ENCODE measurements at places on chromosomes 3 and 15.

GRCh38 chr3:88707837-88708236 lies 399.6 kb upstream of the EPHA3 start:
- DNase-seq: no peak

DNA sequence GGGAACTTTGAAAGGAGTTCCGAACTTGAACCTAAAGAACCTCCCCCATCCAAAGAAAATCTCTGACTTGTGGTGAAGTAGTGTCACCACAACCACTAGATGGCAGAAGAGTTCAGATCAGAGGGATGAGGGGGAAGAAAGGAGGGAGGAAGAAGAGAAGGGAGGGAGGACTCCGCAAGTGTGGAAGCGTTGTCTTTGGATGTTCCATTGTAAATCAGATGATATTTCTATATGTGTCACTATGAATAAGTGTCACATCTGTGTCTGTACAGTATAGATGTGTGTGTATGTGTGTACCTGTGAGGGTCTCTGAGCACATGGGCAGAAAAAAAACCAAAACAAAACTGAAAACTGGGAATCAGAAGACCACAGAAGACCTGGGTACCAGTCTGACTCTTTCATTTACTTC lies 16.9 kb downstream of the SLC24A1 start:
- DNase-seq: no peak

GRCh38 chr15:88255484-88256278 lies 858 bp downstream of the NTRK3 start:
- DNase-seq: no peak

DNA sequence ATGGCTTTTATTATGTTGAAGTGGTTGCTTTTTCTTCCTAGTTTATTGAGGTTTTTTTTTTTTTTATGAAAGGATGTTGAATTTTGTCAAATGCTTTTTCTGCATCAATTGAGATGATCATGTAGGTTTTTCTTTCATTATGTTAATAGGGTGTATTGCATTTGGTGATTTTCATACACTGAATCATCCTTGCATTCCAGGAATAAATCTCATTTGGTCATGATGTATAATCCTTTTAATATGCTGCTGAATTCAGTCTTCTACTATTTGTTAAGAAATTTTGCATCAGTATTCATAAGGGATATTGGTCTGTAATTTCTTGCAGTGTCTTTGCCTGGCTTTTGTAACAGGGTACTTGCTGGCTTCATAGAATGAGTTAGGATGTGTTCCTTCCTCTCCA lies 11.5 kb upstream of the CLRN1 start:
- no peak for DNase-seq

DNA sequence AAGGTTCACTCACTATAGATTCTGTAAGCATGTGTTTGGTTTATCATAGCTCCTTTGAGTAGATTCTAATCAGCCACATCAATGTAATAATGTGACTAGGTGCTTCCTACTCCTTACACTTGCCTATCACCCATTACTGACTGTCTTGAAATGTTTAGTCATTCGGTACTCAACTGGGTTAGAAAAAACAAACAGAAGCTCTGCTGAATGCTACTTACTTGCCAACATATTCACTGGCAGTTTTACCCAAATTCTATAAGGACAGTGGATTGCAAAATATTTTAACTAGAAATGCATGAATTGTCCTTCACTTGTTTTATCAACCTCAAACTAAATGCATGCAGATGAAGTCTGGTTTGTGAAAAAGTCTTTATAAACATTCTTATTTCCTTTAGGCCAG lies 352.1 kb upstream of the ALCAM start:
- DNase-seq: no peak

DNA sequence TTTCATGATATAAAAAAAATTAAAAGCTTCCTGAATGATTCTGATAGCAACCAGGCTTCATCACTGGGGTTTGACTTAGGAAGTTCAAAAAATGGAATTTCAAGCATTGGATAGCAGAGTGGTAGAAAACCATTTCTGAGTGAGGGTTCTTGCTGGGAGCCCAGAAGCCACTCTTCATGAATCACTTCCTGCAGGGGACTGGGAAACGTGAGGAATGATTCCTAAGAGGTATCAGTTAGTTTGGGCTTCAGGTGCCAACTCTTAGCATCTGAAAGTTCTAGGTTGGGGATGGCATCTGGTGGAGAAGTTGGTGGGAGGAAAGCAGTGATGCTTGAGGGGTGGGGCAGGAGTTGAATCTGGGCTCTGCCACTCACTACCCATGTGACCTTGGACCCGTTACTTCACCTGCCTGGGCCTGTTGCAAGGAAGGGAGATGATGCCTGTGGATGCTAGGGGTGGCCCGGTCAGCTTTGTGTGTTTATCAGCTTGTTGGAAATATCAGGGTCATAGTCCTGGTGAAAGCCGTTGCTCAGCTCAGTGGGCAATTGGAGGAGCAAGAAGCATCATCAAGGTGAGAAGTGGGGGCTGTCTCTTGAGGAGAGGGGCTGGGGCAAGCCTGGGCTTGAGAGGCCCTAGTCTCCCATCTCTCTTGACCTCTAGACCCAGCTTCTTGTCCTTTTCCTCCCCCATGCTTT lies 37.0 kb upstream of the TNFAIP8L3 start:
- DNase-seq: no peak

- no peak for DNase-seq
These were observed 6.0 kb downstream of the CCDC80 start for GRCh38 chr3:112634786-112635541.

DNA sequence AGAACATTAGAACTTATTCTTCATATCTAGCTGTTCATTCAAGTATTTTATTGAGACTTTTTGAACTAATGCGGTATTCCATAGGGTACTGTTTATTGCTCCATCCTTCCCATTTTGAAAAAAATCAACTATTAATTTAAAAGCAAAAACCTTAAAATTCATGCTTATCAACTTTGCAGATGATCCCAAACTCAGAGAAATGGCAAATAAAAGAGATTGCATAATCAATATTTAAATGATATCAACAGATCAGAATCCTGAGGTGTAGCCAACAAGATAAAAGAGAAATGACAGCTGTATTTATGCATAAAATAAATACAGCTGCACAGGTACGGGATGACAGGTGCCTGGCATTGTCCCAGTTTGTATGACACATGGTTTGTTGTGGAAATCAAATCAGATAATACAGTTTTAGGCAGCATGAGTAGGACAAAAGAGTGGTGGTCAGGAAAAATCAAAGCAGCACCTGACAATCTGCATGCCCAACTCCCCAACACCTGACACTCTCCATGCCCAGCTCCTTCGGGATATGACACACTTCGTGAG lies 42.4 kb upstream of the CMTM8 start:
- no peak for DNase-seq

DNA sequence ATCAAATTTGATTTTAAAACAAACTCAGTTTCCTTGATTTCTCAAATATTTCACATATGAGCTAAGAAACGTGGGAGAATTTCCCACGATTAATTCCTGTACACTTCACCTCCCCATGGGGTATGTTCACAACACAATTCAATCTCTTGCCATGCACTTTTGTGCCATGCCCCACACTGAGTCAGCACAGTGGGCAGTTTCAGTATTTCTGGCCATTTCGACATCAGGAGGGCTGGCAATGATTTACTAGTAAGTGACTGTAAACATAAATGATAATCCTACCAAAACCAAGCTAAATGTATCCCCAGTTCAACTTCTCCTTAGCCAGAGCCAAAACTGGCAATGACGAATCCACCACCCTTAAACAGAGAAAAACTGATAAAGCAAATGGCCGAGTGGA lies 293.6 kb downstream of the FGF12 start:
- DNase-seq: no peak

DNA sequence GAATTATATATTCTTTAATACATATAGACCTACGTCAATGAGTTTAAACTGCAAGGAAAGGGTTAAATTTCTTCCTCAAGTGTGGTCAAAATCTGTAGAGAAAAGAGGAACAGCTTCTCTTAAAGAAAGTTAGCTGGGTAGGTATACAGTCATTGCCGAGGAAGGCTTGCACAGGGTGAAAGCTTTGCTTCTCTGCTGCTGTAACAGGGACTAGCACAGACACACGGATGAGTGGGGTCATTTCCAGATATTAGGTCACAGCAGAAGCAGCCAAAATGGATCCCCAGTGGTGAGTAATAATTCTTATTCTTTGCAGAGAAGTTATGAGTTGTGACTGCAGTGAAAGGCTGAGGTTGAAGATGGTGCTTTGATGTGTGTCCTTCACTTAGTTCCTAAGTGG lies at the start of gene CD86:
Gene CD86 (plus strand): TSS at position 148 of the 400 bp plus-strand sequence. CDS start 128 bp downstream, at position 276.
- no peak for DNase-seq

- no peak for DNase-seq
These were observed 75.1 kb downstream of the MYO9A start for GRCh38 chr15:72042865-72043264.

- no peak for DNase-seq
These were observed 31.8 kb downstream of the DAG1 start for GRCh38 chr3:49501842-49502241.

GRCh38 chr15:66956672-66957430 lies 108.6 kb upstream of the SMAD3 start:
- no peak for DNase-seq

DNA sequence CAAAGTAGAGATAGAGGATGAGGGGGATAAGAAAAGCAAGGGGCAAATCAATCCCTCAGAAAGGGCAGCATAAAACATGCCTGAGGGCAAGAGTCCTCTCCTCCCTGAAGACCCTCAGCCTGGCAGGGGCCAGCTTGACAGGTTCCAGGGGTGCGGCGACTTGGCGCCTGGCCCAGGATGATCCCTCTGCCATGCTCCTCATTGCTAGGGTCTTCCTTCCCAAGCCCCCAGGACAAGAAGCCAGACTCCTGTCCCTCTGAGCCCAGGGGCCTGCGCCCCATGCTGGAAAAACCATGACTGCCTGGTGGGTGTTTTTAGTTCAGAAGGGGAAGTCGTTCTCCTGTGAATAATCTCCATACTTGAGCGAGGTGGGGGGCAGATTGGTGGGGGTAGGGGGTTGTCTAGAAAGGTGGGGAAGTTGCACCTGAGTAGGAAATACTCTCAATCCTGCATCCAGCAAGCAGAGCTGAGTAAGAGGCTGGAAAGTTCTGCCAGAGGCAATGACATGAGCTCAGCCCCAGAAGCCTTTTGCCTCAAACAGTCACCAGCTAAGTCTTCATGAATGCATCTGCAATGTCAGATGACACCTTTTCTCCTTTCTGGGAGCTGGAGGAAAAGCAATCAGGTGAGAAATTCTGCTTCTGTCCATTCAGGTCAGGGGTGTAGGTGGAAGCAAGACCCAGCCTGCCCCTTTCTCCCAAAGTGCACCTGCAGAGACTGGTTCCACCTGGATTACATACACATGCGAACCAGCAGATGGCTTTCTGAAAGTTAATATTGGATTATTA lies 18.3 kb downstream of the SLC12A8 start:
- no peak for DNase-seq

DNA sequence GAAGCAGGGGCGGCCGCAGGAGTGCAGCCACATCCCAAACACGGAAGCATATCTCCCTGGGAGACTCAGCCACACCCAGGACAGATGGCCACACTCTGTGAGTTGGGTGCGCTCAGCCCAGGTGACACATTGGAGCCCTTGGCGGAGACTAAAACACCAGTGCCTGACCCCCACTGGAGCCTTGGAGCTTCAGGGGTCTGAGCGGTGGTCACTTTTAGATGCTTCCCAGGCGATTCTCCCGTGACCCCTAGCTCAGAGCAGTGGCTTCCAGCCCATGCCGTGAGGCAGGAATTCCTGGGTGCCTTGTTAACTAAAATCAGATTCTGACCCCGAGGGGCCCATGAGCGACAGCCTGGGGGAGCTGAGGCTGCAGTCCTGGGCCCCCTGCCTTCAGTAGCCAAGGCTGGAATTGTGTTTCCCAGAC lies 54.5 kb downstream of the PLXNA1 start:
- no peak for DNase-seq

- DNase-seq: no peak
These were observed 9.7 kb downstream of the ITIH4 start for GRCh38 chr3:52820736-52821135.

DNA sequence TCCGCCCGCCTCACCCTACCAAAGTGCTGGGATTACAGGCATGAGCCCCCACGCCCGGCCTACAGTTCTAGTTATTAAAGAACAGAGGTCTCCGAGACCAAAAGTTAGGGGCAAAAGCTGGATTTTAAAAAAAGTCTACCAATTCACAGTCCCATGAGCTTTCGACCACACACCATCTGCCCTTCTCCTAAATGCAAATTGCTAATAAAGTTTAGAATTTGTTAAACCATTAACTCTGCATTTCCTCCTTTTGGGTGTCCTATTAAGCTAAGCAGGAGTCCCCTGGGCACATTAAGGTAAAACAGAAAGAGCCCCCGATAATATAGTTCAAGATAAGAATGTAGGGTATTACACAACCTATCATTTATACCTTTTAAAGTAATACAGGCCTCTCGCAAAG lies 322.7 kb downstream of the FOXP1 start:
- DNase-seq: no peak

- no peak for DNase-seq
These were observed 70.5 kb upstream of the LIPC start for GRCh38 chr15:58361273-58361759.

DNA sequence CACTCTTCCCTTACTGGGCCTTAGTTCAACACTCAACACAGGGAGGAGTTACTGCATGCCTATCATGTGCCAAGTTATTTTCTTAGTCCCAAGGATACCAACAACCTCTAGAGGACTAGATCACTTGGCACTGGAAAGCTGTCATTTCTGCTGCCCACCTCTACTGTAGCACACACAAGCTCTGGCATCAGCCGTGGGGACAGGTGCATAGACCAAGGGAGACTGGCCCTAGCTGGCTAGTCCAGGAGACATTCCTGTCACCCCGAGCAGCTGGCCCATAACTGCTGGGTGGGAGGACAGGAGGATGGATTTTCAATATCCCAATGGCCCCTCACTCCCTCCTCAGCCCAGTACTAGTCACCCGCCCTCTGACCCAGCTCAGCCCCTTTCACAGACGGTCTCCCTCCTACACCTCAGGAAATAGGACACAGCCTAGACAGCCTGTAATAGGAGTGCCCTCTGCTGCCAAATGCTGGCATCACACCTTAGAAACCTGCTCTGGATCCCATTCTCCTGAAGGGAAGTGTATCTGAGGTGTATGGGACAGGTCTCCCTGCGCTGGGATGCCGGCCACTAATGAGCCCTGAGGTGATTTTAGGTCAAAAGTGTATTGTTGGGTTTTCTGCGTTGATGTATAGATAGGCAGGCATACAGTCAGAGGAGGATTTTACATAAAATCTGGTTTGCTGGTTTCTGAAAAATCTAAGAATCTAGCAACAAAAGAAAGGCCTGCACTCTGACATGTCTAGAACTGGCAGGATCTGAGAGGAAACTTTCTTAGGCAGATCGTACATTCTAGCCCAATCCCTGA lies 3.4 kb upstream of the DZIP1L start:
- DNase-seq: peak; percentile 31

- DNase-seq: no peak
These were observed 29.0 kb downstream of the FOXL2NB start for GRCh38 chr3:138976047-138976446.

GRCh38 chr3:65953301-65953812 lies 85.4 kb downstream of the MAGI1 start:
- no peak for DNase-seq

DNA sequence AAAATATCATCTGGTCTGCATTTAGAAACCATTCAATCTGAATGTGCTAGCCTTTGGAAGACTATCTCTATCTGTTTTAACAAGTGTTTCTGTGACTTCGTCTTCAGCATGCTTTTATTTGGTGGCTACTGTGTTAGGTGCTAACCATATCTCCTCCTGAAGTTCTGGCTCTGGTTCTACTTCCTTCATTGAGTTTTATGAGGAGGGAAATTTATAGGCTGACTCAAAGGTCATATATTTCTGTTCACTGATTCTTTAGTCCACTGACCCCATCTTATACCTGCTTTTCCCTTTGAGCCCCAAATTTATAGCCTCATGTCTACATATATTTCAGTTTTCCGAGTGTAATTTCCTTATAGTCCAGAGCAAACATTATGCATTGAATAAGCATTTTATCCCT lies 295.0 kb upstream of the RASGRP1 start:
- DNase-seq: no peak

All from stimulated activated CD8-positive, alpha-beta memory T cell treated with anti-CD3 and anti-CD28 coated beads, Interleukin-7, amount 100 ng/mL, for 1 hour (primary cell).